ENCODE measurements at places on chromosomes 3 and 15.

DNA sequence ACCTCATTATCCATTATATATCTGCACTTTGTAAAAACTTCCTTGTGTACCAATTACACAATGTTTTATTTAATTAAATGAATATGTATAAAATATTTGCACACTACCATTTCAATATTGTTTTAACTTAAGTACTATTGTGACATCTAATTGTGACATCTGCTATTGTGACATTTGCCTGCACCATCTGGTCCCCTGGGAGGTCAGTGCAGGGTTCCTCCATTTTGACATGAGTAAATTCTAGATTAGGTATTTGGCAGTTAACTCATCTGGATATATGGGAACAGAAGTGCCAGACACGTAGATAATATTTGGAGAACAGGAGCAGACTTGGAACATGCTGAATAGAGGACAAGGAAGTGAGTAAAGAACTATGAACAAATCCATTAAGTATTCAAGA, 332.1 kb downstream of the VGLL3 start:
- DNase-seq, result no peak

DNA sequence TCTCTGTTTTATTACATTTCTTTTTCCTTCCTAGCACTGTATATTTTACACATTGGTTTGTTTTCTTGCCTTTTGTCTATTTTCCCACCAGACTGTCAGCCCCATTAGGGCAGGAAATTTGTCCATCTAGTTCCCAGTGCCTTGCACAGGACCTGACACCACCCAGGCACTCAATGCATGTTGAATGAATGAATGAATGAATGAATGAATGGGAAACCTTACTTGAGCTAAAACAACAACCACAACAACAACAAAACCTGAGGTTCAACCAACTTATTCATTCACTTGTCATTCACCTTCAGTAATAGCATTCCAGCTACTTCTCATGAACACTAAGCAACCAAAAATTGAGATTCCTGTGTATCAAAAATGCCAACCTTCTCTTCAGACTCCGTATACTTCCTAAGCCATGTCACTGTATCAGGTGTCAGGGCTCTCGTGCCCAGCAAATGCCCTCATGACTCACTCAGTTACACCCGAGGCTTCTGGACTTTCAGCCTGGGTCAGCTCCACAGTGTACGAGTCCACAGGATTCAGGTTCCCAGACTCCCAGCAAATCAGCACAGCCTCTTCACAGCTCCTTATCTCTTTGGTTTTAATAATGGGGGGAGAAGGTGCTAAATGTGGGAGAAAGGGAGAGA, 37.3 kb downstream of the FSD2 start:
- peak; percentile 17 for DNase-seq

- no peak for DNase-seq
Measured at GRCh38 chr15:42279234-42279723, 6.0 kb upstream of the TMEM87A start.

GRCh38 chr3:106206146-106206545, 337.3 kb upstream of the CBLB start:
- peak; percentile 47 for DNase-seq

DNA sequence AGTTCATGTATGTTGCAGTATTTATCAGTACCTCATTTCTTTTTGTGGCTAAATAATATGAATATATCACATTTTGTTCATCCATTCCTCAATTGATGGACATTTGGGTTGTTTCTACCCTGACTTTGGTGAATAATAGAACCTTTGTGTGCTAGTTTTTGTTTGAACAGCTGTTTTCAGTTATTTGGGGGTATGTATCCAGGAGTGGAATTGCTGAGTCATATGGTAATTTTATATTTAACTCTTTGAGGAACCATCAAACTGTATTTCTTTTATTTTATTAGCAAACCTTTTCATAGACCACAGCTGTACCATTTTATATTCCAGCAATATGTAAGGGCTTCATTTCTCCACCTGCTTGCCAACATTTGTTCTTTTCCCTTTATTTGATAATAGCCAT, 38.4 kb upstream of the RBM5 start:
- peak; percentile 85 for DNase-seq

DNA sequence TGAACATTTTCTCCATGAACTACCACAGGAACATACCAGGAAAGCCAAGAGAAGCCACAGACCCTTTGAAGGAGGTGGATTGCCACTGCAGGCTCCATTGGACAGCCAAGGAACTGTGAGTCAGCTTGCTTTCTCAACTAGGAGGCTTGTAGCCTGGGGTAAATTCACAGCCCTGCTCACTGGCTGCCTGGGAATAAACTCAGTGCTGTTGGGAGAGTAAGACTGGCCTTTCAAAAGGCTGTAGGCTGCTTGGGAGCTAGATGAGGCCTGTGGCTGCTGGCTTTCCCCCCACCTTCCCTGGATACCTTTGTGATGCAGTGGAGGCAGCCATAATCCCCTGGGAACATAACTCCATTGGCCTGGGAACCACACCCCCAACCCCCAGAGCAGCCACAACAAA, 223.5 kb upstream of the RBMS3 start:
- peak; percentile 67 for DNase-seq

DNA sequence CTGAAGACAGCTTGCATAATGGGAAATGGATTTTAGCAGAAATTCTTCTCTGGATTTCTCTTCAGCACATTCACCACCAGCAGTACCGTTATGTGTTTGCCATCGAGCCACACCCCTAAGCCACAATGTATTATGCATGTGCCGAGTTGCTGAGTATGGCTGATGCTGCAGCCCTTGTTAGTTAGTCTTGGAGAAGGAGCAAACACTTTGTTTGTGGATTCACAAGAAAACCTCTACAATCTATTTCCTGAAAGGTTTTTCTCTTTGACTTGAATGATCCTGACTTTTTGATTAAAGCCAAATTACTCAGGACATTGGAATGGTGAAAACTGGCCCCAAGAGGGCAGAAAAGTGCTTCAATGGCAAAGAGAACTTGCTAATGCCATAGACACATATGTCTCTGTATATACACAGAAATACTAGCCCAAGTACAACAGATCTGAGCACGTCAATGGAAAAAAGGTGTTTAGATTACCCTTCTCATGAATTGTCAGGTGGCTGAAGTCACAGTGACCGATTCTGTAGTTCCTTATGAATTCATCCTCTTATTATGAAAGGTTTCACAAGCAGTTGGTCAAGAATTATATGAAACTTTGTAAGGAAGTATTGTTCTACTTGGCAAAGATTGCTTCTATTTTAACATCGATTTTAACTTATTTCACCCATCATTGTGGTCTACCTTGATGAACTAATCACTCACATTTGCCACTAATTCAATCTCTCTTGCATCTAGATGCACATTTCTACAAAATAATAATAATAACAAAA, 103.0 kb downstream of the P3H2 start:
- DNase-seq, result peak; percentile 84

DNA sequence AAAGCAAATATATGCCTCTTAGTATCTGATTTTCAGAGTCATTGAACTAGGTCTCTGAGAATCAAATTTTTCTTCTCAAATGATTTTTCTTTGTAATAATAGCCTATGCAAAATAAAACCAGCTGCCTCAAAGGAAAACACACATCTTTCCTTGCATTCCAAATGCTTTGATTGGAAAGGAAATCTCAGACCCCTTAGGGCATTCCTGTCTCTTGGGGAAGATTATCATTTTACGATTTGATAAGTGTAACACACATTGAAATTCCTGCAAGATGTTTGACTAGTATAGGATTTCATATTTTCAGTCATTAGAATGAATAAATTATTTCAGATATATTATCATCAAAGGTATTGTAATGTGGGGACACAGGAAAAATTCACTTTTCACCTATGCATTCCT, 244.8 kb downstream of the EPHA6 start:
- DNase-seq, result no peak

GRCh38 chr3:192843723-192844485, 73.8 kb downstream of the MB21D2 start:
- no peak for DNase-seq

DNA sequence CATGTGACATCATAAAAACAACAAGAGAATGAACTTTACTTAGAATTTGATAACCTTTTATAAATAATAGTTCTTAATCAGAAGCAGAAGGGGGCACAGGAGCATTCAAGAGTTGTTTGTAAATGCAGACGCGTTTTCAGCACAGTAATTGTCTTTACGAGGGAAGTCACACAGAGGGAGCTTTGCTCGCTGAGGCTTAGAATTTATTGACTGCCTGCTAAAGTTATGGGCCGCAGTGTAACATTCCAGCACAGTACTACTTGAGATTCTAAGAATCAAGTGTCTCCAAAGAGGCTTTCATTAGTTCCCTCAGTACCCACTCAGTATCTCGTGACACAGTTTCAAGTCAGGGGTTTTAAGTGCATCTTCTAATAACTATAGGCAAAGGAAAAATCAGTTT, 288.7 kb downstream of the NR2F2 start:
- no peak for DNase-seq

- peak; percentile 95 for DNase-seq
Measured at GRCh38 chr3:64342940-64343688, 117.8 kb upstream of the PRICKLE2 start.

GRCh38 chr3:106092792-106093191, 224.0 kb upstream of the CBLB start:
- DNase-seq, result no peak

DNA sequence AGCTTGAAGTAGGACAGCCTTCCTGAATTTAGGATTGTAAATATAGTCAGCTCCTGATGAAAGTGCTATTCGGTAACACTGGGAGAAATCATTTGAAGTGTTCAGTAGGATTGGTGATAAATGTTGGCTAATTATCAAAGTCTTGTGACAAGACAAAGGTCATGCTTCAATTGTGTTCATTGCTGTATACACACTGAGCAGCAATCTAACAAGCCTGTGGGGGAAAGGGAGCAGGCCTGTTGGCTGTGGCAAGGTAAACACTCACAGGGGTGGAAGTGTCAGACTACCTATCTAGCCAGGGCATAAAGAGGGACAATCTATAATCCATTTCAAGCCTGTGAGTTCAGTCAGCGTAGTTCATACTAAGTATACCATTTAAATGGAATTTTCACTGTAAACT, 111.0 kb upstream of the MANF start:
- DNase-seq, result no peak

GRCh38 chr3:29178809-29179793, 101.8 kb upstream of the RBMS3 start:
- no peak for DNase-seq

DNA sequence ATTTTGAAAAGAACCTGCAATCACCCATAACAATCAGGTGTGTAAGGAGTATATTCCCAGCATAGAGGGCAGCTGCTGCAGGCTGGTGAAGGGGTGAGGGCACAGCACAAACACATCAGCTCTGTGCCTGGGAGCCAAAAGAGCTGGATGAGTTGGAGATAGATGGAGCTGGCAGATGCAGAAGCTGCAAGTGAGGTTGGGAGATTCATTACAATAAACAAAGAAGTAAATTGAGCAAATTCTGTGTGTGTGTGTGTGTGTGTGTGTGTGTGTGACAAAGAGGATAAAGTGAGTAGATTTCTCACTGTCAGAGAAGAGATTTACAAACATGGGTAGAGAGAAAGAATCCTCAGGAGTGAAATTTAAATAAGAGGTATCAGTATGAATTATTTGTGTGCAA, 994.7 kb downstream of the EPHA3 start:
- no peak for DNase-seq

- no peak for DNase-seq
Measured at GRCh38 chr15:29613951-29614382, 208.3 kb downstream of the TJP1 start.

GRCh38 chr3:51622413-51622812, 48.6 kb upstream of the TEX264 start:
- peak; percentile 41 for DNase-seq

GRCh38 chr3:122357828-122358702, 25.0 kb downstream of the MIX23 start:
- DNase-seq, result peak; percentile 11

- DNase-seq, result no peak
Measured at GRCh38 chr15:71472566-71472965, 337.8 kb upstream of the NR2E3 start.

- peak; percentile 58 for DNase-seq
Measured at GRCh38 chr15:58521293-58521991, 89.7 kb downstream of the LIPC start.

- no peak for DNase-seq
Measured at GRCh38 chr15:73571346-73571745, 61.8 kb downstream of the NPTN start.

- DNase-seq, result no peak
Measured at GRCh38 chr3:50256978-50257890, 11.7 kb upstream of the SEMA3B start.

GRCh38 chr15:40054605-40054854, 15.5 kb upstream of the SRP14 start:
- no peak for DNase-seq

- DNase-seq, result no peak
Measured at GRCh38 chr15:75356006-75356405, 9.2 kb downstream of the NEIL1 start.

DNA sequence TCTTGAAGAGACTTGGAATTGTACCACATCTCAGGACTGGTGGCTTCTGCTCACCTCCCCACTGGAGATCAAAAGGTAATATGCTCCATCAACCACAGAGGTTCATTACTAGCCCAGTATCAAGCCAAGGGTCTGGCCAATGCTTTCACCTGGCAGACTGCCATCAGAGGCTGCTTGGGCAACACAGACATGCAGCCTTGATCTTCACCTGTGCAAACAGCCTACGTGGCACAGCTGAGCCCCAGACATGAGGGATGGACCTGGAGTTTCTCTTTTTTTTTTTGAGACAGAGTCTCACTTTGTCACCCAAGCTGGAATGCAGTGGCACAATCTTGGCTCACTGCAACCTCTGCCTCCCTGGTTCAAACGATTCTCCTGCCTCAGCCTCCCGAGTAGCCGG, 105.6 kb upstream of the HES1 start:
- DNase-seq, result no peak

DNA sequence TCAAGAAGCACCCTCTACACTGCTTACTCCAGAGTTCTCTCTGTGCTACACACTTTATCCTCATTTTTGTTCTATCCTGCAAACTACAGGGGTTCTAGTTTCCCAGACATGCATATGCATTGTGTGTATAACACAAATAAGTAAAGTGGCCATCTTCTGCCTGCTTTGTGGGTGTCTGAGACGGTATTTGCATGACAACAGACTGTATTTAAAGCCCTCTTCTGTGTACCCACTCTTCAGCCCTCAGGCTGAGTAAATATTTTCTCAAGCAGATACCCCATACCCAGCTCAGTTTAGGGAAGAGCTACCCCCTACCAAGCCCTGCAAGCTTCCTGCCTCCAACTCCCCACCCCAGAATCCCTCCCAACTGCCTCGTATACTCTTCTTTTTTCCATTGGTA, 31.7 kb downstream of the SYNPR start:
- DNase-seq, result no peak

GRCh38 chr3:76826861-76827260, 213.0 kb upstream of the ROBO2 start:
- no peak for DNase-seq

DNA sequence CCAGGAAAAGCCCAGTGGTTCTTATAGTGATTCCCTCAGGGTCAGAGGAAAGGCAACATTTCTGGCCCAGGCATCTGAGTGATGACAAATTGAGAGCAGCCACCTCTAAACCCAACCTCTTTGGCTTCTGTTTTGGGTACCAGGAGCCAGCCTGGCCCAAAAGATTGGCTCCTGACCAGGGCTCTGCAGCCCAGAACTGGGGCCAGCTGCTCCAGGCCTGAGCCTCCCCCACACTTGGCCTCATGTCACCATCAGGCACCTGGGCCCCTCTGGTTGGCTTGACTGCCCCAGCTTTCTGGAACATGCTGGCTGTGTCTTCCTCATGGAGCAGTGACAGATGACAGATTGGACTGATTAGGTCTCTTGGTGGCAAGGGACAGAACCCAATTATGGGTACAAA, 26.0 kb upstream of the HCN4 start:
- no peak for DNase-seq

GRCh38 chr15:47711655-47712054, 5.7 kb upstream of the SEMA6D start:
- peak; percentile 33 for DNase-seq

- DNase-seq, result no peak
Measured at GRCh38 chr15:45099549-45100165, 14.3 kb downstream of the DUOX2 start.

All from fibroblast of mammary gland (primary cell).